ENCODE measurements at places on chromosomes 6 and 20.
A peak's percentile ranks its signal among the peaks of the same experiment; 100 is the strongest.

- peak; percentile 9 for DNase-seq
Measured at GRCh38 chr6:116461932-116462885, 1.0 kb downstream of the CALHM6 start.

DNA sequence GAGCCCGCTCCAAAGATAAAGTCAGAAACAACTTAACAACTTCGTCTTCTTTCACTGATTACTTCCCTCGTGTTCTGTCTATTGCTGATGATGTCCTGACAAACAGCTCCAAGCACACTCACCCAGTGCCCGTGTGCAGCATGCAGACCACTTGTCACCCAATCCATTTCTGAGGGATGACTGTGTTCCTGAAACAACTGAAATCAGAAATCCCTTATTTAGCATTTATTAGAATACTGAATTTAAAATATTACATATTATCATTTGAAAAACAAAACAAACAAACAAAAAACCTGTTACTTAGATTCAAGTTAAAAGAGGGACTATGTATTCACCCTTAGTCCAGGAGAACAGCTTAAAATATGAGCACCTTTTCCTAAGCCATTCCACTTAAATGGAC, 223.7 kb upstream of the QKI start:
- DNase-seq, result no peak

DNA sequence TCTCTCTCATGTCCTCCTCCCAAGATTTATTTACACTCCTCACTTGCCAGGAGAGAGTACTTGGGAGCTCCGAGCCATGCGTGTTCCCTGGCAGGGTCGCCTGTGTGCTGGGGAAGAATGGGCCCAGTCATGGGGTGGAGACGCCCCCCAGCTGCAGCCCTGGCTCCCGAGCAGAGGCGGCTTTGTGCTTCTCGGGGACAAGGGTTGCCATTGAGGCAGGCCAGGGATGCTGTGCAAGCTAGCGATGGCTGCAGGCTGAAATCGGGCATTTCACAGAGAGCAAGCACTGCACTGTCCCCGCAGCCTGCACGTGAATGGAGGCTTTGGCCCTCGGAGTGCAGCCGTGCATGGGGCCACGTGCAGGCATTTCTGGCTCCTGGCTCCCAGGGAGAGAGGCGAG, 23.8 kb downstream of the PHACTR3 start:
- DNase-seq, result no peak

DNA sequence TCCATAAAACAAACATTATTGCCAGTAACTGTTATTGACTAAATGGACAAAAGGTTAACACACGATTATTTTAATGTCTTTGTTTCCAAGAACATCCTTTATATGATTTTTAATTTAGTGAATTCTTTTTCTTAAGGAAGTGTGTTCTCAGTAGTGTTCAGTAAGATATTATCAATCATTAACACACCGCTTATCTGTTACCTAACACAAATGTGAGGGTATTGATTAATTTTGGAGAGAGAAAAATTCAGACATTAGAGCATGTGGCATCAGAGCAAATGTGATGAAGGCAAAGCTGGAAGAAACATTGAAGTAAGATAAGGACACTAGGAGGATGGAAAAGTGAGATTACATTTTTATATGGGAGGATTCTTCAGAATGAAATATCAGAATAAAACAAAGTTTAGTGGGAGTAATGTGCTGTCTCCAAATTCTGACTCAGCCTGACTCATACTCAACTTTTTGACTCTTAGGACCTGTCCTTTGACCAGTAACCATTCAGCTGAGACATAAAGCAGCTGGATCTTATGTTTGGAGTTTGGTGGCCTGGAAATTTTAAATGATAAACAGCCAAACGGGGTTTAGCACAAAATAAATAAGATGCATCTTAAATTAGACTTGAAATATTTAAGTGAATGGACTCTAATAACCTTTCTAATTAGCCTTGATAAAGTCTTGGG, 348.6 kb downstream of the CD109 start:
- no peak for DNase-seq

DNA sequence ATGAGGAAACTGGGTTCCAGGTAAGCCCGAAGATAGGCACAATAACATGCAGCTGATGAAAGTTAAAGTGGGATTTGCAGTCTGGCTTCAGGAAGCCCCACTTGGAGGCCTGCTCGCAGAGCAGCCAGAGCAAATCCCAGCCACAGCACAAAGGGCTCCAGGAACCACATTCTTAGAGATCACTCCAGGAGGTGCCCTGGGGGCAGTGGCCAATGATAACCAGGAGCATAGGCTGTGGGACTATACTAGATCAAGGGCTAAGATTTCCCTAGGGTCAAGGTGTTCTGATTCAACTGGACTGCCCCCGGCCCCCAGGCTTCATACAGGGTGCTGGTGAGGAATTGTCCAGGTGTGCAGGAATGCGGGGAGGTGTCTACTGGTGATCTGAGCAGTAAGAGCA, 133.9 kb upstream of the PTPRT start:
- no peak for DNase-seq

GRCh38 chr6:129567374-129567773, 142.6 kb downstream of the ARHGAP18 start:
- DNase-seq, result no peak

DNA sequence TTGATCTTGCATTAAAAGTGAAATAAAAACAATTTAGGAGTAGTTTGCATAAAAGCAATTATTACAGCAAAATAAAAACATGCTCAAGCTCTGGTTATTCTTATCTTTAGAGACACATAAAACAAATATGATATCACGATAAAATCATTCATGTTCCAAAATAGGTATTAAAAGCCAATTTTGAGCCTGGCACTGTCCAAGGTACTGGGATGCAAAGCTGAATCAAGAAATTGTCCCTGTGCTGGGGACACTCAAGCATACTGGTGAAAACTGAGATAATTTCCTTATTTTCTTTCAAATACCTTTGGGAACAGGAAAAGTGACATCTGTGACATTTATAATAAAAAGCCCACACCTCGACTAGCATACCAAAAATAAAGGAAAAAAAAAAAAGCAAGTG, 931 bp upstream of the MTCL3 start:
- no peak for DNase-seq

DNA sequence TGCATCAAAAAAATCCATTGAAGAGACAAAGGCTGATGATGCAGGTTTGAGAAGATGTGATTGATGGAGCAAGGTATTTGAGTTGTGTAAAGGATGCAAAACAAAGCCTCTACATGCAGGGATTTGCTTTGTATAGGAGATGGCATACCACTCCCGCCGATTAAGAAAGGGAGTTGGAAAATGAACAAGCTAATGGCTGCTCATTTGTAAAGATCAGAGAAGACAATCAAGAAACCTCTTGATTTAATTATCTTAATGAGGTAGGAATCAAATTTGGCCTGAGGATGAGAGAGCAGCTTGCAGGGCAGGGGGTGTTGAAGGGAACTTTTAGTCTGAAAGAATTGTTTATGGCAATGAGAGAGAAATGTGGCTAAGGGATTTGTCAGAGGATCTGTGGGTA, 448.2 kb upstream of the ADGRB3 start:
- DNase-seq, result no peak

- no peak for DNase-seq
Measured at GRCh38 chr6:159982731-159983506, 14.0 kb downstream of the IGF2R start.

GRCh38 chr20:46990596-46991104, 96.0 kb downstream of the EYA2 start:
- DNase-seq, result no peak

DNA sequence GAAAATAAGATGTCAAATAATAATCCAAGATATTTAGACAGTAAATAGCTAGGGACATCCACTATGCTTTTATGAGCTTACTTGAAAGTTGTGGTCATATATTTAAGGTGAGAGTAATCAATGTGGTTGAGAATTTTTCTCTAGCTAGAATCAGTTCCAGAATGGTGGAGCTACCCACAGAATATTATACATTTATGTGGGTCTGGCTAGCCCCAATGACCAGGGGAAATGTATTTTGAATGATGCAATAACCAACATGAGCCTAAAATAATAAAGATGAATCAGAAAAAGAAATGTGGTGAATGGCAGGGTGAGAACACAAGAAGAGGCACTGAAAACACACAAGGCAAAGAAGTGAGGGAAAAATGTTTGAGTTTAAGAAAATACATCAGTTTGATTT, 325.7 kb downstream of the TBC1D32 start:
- no peak for DNase-seq

- DNase-seq, result no peak
Measured at GRCh38 chr20:47758517-47759450, 26.5 kb downstream of the SULF2 start.

DNA sequence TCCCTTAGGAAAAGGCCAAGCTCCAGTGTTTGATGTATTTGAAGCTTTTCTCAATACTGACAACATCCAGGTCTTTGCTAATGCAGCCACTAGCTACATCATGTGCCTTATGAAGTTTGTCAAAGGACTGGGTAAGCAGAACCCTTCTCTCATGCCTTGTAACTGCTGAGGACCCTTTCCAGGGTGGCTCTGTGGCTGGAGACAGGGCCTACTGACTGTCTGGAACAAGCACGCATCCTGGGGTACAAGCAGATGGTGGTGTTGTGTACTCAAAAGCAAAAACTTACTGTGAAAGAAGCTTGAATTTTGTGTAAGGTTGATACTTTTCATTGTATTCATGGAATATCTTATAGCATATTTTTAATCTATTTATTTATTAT, 69.0 kb upstream of the SMIM28 start:
- no peak for DNase-seq

DNA sequence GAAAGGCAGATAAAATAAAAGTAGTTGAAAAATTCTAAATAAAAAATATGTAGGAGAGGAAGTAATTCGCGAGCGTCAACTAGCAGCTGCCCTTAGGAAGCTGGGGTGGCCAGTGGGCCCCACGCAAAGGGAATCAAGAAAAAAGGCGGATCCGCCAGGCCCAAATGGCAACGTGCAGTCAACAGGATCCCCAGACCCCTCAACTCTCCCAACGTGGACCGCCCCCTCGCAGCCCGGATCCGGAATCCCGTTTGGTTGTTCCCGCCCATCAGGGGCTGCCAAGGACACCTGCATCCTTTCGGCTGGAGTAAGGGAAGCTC, 296 bp downstream of the DZANK1 start:
- DNase-seq, result no peak

DNA sequence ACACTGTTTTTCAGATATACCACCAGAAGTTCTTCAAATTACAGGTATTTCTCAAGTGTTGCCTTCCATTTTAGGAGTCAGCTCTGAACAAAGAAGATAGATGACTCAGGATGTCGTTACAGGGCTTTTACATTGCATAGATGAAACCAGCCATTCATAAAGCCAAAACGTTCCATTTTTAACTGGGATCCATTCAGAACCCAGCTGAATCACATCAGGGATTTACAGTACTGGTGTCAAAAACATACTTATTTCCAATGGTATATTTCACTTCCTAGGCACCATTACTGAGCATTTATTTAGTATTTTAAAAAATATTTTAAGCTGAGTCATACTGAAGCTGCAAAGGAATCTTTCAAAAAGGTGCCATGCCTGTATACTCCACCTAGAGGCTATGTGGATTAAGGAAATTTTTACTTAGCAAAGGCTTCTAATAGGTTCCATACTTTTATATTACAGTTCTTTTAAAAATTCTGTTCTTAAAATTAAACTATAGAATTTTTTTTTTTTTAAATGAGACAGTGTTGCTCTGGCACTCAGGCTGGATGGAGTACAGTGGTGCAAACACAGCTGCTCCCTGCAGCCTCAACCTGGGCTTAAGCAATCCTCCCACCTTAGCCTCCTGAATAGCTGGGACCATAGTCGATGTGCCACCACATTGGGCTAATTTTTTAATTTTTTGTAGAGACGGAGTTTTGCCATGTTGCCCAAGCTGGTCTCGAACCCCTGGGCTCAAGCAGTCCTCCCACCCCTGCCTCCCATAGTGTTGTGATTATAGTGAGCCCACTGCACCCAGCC, 2.6 kb downstream of the ASF1A start:
- DNase-seq, result no peak

- no peak for DNase-seq
Measured at GRCh38 chr6:168026925-168027324, 29.5 kb downstream of the KIF25 start.

GRCh38 chr6:152206072-152206818, 398.8 kb downstream of the ESR1 start:
- DNase-seq, result peak; percentile 33

DNA sequence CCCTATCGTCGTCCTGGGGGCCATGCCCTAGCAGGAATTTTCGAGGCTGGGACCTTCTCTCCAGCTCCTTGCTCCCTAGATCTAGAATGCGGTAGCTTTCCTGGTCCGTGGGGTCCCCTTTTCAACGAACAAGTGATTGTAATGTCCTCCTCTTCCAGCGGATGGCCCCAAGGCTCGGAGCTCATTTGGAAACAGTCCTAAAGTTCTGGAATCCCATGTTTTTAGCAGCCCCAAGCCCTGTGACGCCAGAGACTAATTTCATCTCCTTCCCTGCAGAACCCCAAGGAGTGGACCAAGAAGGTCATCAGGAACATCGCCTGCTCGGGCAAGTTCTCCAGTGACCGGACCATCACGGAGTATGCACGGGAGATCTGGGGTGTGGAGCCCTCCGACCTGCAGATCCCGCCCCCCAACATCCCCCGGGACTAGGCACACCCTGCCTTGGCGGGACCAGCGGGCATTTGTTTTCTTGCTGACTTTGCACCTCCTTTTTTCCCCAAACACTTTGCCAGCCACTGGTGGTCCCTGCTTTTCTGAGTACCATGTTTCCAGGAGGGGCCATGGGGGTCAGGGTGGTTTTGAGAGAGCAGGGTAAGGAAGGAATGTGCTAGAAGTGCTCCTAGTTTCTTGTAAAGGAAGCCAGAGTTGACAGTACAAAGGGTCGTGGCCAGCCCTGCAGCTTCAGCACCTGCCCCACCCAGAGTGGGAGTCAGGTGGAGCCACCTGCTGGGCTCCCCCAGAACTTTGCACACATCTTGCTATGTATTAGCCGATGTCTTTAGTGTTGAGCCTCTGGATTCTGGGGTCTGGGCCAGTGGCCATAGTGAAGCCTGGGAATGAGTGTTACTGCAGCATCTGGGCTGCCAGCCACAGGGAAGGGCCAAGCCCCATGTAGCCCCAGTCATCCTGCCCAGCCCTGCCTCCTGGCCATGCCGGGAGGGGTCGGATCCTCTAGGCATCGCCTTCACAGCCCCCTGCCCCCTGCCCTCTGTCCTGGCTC, 48.5 kb downstream of the PYGB start:
- no peak for DNase-seq

GRCh38 chr20:48689874-48690571, 137.8 kb downstream of the PREX1 start:
- no peak for DNase-seq

GRCh38 chr20:16944745-16945144, 196.6 kb downstream of the OTOR start:
- no peak for DNase-seq

DNA sequence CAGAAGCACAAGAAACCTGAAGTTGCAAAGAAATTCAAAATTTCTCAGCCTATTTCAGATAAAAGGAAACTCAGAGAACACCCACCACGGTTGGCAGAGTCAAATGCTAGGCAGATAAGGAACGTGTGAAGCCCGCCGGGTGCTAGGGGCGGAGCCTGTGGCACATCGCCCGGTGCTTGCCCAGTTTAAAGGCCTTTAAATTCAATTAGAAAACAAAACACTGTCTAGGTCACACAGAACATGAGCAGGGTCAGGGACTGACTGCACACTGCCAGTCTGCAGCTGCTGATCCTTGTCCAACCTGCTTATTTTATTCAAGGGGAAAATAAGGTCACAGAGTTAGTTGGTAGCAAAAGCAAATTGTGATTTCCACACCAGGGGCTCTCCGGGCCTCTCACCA, 75.8 kb downstream of the PSMG4 start:
- no peak for DNase-seq

- DNase-seq, result no peak
Measured at GRCh38 chr6:43865932-43866645, 96.1 kb downstream of the VEGFA start.

Measured in stimulated activated naive CD4-positive, alpha-beta T cell treated with Interleukin-2 at 50 U/mL for 16 hours (primary cell).